ENCODE measurements at places on chromosomes 3 and 15. TPM values are rescaled to one million over a fixed set of nuclear protein-coding genes. Genes with fewer than 3 reads are reported as not detected.

DNA sequence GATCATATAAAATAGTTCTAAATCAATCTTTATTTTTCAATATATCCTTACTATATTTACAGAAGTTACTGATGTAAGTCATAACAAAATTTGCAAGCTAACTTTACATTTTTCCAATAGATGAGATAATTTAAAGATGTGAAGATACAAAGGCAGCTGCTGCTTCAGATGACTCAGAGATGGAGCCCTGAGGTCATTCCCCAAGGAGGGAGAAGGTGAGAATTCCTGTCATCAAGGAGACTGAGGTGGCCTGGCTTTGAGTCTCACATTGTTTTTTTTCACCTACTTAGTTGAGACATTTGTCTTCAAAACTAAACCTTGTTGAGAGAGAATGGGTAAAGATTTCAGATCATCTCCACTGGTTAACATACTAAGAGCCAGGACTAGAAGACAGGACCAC lies 3.9 kb upstream of the SAMD7 start:
- H3K4me1 ChIP-seq = no peaks in the 10 kb centered on the region
- DNase-seq = no peak
- no peak overlapping the region for H3K4me3 ChIP-seq
- H3K27me3 ChIP-seq = no peaks in the 10 kb centered on the region

Gene FGF12
- total RNA-seq = not detected

- no peaks in the 10 kb centered on the region for H3K36me3 ChIP-seq
- DNase-seq = no peak
Observed at GRCh38 chr3:159486580-159486979, 502.1 kb upstream of the IL12A start.

- no peaks in the 10 kb centered on the region for H3K36me3 ChIP-seq
- DNase-seq = no peak
- H3K4me1 ChIP-seq = no peaks in the 10 kb centered on the region
- H3K27ac ChIP-seq = no peak overlapping the region
Observed at GRCh38 chr15:69940441-69941300, 157.0 kb downstream of the TLE3 start.

DNA sequence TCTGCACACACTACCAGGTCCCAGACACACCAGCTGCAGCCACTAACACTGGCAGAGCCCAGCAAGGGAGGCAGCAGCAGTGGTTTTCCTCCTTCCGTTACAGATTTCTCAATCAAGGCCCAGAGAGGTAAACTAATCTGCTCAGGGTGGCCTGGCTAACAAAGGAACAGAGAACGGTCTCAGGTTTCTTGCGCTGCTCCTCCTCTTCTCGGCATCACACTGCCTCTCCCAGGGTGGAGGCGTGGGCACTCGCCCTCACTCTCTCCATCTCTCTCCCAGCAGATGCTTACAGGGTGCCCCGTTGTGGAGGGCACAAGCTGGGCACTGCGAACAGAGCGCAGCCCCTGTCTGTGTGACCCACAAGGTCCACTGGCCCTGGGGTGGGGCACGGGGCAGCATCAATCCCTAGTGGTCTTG lies 228.7 kb downstream of the VPS13C start:
- no peaks in the 10 kb centered on the region for H3K36me3 ChIP-seq
- no peak overlapping the region for H3K27ac ChIP-seq
- peaks cover 10% of the 10 kb centered on the region for H3K4me1 ChIP-seq
- no peak for DNase-seq
- peaks cover 12% of the 10 kb centered on the region for H3K27me3 ChIP-seq
- H3K4me3 ChIP-seq = no peak overlapping the region

- no peaks in the 10 kb centered on the region for H3K36me3 ChIP-seq
- H3K27ac ChIP-seq = no peak overlapping the region
- H3K27me3 ChIP-seq = no peaks in the 10 kb centered on the region
- no peak for DNase-seq
- no peak overlapping the region for H3K4me3 ChIP-seq
Observed at GRCh38 chr15:68025835-68026424, 28.2 kb upstream of the PIAS1 start.
